Esophagus muscularis mucosa (tissue), 4 donors: ENCODE measurements at places on chromosomes 3 and 15.

GRCh38 chr3:155435821-155436220, 142.3 kb upstream of the STRIT1 start:
- H3K36me3 ChIP-seq: no peaks in the 10 kb centered on the region
- no peak overlapping the region for H3K27ac ChIP-seq
- no peak overlapping the region for H3K4me3 ChIP-seq
- H3K27me3 ChIP-seq: no peaks in the 10 kb centered on the region
- no peak for DNase-seq

- DNase-seq: no peak
- H3K4me3 ChIP-seq: no peak overlapping the region
- H3K27ac ChIP-seq: no peak overlapping the region
Observed at GRCh38 chr3:69364354-69364753, 21.5 kb downstream of the FRMD4B start.

DNA sequence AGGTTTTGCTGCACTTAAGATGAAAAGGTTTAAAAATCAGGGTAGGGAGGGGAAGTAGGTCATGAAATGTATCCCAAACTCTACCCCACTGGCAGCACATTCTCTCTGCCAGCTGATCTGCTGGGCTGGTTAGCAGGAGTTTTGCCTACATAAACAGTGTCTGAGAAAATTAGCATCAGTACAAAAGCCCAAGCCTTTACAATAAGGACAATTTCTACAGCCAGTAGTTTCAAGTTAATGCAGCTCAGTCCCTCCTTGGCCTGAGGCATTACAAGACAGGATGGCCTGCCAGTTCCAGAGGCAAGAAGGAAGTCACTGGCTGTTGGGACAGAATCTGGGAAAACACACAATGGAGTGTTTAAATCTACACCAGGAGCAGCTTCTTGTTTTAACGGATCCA, 32.8 kb downstream of the NCEH1 start:
- no peaks in the 10 kb centered on the region for H3K36me3 ChIP-seq
- H3K27ac ChIP-seq: peak overlapping the region; percentile 64
- peaks cover 25% of the 10 kb centered on the region for H3K4me1 ChIP-seq
- DNase-seq: peak; percentile 72

- no peak overlapping the region for H3K4me3 ChIP-seq
- H3K27ac ChIP-seq: peak overlapping the region; percentile 41
- peaks cover 55% of the 10 kb centered on the region for H3K4me1 ChIP-seq
- no peaks in the 10 kb centered on the region for H3K27me3 ChIP-seq
- no peak for DNase-seq
- H3K36me3 ChIP-seq: no peaks in the 10 kb centered on the region
Observed at GRCh38 chr15:100111125-100112060, 230.4 kb downstream of the ADAMTS17 start.

GRCh38 chr15:91291673-91292072, 191.6 kb downstream of the SV2B start:
- no peak overlapping the region for H3K27ac ChIP-seq
- H3K4me3 ChIP-seq: no peak overlapping the region
- H3K4me1 ChIP-seq: no peaks in the 10 kb centered on the region
- no peaks in the 10 kb centered on the region for H3K36me3 ChIP-seq
- DNase-seq: peak; percentile 89

DNA sequence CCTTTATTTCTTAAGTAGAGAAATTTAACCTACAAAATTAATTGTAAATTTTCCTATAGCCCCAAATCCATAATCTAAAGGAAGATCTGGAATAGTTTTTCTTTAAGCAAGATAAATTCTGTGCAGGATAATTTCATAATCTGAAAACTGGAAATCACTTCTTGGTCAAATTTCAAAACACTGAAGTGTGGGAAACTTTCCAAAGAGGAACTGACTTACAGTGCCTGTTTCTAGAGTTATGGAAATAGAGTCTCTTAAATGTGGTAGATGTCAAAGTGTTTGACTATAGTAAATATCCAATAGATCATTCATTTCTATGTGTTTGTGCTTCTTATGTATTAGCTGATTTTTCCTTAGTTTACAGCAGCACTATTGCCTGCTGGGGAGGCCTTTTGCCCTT, 1.6 kb upstream of the P2RY13 start:
- no peak for DNase-seq
- no peaks in the 10 kb centered on the region for H3K36me3 ChIP-seq
- no peaks in the 10 kb centered on the region for H3K27me3 ChIP-seq
- no peaks in the 10 kb centered on the region for H3K4me1 ChIP-seq
- H3K27ac ChIP-seq: no peak overlapping the region

GRCh38 chr15:88653200-88654064, 14.6 kb downstream of the ISG20 start:
- H3K4me3 ChIP-seq: no peak overlapping the region
- no peaks in the 10 kb centered on the region for H3K27me3 ChIP-seq
- no peak overlapping the region for H3K27ac ChIP-seq
- peaks cover 10% of the 10 kb centered on the region for H3K4me1 ChIP-seq
- no peaks in the 10 kb centered on the region for H3K36me3 ChIP-seq
- DNase-seq: peak; percentile 86

DNA sequence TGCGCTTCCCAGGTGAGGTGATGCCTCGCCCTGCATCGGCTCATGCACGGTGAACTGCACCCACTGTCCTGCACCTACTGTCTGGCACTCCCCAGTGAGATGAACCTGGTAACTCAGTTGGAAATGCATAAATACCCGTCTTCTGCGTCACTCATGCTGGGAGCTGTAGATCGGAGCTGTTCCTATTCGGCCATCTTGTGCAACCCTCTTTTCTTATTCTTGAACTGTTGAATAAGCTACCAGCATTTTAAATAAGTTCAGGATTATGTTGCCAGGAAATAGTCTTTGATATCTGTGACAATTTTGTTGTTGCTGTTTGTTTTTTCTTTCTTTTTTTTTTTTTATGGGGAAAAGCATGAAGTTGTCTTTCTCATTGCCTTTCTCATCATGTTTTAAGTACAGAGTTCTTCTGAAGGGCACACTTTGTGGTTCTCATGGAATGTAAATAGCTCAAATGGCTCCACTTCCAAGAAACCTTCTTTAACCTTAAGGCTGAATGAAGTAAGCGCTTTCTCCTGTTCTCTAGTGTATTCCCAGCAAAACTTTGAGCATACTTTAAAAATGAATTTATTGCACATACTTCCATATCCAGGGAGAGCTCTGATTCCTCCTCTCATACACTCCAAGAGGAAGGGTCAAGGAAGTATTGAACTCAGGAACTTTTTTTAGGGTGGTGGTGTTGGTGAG, 468.0 kb upstream of the TBL1XR1 start:
- H3K36me3 ChIP-seq: no peaks in the 10 kb centered on the region
- H3K4me1 ChIP-seq: no peaks in the 10 kb centered on the region
- no peak overlapping the region for H3K4me3 ChIP-seq
- no peaks in the 10 kb centered on the region for H3K27me3 ChIP-seq
- no peak for DNase-seq

GRCh38 chr3:159151130-159151529, 349.3 kb downstream of the MFSD1 start:
- H3K4me1 ChIP-seq: no peaks in the 10 kb centered on the region
- no peak for DNase-seq
- H3K27ac ChIP-seq: no peak overlapping the region

GRCh38 chr3:50536471-50537180, 30.9 kb downstream of the C3orf18 start:
- H3K27me3 ChIP-seq: no peaks in the 10 kb centered on the region
- no peaks in the 10 kb centered on the region for H3K36me3 ChIP-seq
- H3K27ac ChIP-seq: no peak overlapping the region
- no peak for DNase-seq
- no peak overlapping the region for H3K4me3 ChIP-seq

GRCh38 chr3:123751433-123751832, 132.7 kb downstream of the MYLK start:
- H3K27ac ChIP-seq: no peak overlapping the region
- no peaks in the 10 kb centered on the region for H3K36me3 ChIP-seq
- no peaks in the 10 kb centered on the region for H3K27me3 ChIP-seq
- H3K4me1 ChIP-seq: peaks cover 39% of the 10 kb centered on the region

DNA sequence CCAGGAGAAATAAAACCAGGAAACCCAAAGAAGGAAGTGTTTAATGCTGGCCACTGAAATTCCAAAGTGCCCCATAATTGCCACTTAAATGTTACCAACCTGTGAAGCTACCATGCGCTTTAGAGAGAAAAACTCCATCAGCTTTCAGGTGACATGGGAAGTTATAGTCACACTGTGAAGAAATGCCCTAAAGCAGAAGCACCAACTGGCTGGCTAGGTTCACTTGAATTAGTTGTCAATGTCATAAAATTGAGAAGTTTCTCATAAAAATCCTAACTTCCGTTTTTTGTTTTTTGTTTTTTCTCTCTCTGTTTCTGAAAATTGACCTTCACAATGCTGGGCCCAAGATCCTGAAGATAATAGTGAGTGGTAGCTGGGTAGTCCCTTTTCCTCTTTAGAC, 167.9 kb upstream of the CTNNB1 start:
- no peaks in the 10 kb centered on the region for H3K4me1 ChIP-seq
- no peak overlapping the region for H3K27ac ChIP-seq
- DNase-seq: no peak
- H3K4me3 ChIP-seq: no peak overlapping the region
- no peaks in the 10 kb centered on the region for H3K36me3 ChIP-seq

- H3K27ac ChIP-seq: no peak overlapping the region
- no peak overlapping the region for H3K4me3 ChIP-seq
- H3K36me3 ChIP-seq: no peaks in the 10 kb centered on the region
- no peak for DNase-seq
- H3K4me1 ChIP-seq: no peaks in the 10 kb centered on the region
Observed at GRCh38 chr15:77904901-77905300, 172.6 kb downstream of the TBC1D2B start.
